Activated CD4-positive, alpha-beta T cell treated with anti-CD3 and anti-CD28 coated beads, Interleukin-2, amount 10 ng/mL, durations not matched to agents 7 days and 5 days (primary cell): ENCODE measurements at places on chromosomes 11 and 22.

GRCh38 chr11:116986521-116987105 lies 111.6 kb downstream of the SIK3 start:
- peak; percentile 40 for DNase-seq

- DNase-seq, result no peak
Measured at GRCh38 chr11:14625586-14626205, 17.9 kb upstream of the PDE3B start.

- no peak for DNase-seq
Measured at GRCh38 chr22:17267661-17268330, 48.6 kb upstream of the ADA2 start.

- no peak for DNase-seq
Measured at GRCh38 chr11:120020981-120021380, 116.9 kb downstream of the TRIM29 start.

DNA sequence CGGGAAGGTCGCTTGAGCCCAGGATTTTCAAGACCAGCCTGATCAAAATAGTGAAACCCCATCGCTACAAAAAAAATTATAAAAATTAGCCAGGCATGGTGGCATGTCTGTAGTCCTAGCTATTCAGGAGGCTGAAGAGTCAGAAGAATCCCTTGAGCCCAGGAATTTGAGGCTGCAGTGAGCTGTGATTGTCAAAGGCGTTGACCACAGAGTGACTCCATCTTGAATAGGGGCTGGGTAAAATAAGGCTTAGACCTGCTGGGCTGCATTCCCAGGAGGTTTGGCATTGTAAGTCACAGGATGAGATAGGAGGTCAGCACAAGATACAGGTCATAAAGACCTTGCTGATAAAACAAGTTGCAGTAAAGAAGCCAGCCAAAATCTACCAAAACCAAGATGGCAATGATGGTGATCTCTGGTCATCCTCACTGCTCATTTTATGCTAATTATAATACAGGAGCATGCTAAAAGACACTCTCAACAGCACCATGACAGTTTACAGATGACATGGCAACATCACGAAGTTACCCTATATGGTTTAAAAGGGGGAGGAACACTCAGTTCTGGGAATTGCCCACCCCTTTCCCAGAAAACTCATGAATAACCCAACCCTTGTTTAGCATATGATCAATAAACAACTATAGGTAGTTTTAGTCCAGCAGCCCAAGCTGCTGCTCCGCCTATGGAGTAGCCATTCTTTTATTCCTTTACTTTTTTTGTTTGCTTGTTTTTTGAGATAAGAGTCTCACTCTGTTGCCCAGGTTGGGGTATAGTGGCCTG lies 2.8 kb upstream of the RDX start:
- DNase-seq, result no peak

- no peak for DNase-seq
Measured at GRCh38 chr11:109048098-109048497, 373.9 kb upstream of the C11orf87 start.

GRCh38 chr11:21059879-21060278 lies 390.5 kb downstream of the NELL1 start:
- no peak for DNase-seq

DNA sequence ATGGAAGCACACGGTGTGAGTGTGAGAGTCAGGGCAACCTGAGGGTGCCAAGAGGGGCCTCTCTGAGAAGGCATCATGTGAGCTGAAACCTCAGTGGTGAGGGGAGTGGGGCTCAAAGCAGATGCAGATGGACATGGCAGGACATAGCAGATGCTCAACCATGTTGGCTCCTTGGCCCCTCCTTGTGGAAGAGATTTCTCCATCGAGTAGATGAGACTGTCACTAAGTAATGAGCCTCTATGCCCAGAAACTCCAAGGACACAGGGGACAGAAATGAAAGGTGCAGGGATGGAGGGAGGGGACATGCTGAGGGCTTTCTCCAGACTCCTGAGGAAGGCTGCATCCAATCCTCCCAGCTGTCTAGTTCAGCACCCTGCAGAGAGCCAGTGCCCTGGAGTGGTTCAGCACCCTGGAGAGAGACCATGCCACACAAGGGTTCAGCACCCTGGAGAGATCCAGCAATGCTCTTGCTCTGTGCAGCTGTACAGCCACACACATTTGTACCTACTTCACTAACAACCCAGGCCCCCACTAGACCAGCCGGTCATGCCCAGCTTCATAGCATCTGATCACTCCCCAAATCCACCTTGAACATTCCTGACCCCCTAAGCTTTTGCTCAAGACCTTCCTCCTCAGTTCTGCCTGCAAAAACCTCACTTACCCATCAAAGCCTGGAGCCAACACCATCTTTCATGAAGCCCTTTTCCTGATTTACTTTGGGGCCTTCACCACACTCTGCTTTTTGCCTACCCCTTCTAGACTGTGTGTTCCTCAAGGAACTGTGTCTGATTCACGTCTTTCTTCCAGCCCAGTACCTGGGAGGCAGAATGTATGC lies 252.0 kb downstream of the CTTN start:
- peak; percentile 61 for DNase-seq

GRCh38 chr22:32680895-32681294 lies 120.6 kb upstream of the TIMP3 start:
- no peak for DNase-seq

GRCh38 chr11:18056561-18057181 lies 10.6 kb upstream of the TPH1 start:
- DNase-seq, result no peak

DNA sequence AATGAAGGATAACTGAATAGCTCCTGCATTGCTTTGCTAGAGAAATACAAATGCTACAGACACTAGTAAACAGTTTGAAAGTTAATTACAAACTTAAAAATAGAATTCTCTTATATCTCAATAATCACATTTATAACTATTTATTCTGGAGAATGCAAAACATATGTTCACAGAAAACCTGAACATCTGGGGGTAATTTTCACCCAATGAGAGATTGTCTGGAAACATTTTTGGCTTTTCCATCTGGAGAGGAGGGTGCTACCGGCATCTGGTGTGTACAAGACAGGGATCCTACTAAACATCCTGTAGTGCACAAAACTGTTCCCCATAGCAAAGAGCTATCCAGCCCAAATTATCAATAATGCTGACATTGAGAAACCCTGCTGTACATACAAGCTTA lies 378.4 kb upstream of the CHORDC1 start:
- DNase-seq, result no peak

- DNase-seq, result no peak
Measured at GRCh38 chr11:131470216-131470925, 100.0 kb downstream of the NTM start.

DNA sequence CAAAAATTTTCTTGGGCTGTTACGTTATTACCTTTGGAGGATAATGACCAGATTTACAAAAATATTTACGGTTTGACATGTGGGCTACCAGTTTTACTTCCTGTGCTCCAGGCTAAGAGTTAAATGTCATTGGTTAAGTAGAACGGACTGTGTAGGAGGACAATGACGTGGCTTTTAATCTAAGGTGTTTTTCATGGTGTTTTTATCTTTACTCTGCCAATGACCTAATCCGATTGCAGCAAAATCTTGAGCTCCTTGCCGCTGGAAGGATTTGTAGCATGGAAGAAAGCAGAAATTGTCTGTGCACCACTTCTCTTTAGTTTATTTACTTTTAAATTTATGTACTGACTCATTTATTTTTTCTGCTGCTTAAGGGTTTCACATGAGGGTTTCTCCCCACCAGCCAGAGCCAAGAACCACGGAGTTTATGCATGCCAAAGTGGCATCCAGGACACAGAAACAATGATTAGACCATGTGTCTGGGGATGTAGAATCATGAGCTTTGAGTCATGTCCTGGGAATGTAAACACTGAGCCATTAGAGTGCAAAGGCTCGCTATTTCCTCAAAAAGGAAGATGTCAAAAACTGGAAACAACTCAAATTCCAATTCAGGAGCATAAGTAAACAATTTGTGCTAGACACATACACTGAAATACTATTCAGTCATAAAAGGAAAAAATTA lies 1.9 kb upstream of the CARD16 start:
- no peak for DNase-seq

DNA sequence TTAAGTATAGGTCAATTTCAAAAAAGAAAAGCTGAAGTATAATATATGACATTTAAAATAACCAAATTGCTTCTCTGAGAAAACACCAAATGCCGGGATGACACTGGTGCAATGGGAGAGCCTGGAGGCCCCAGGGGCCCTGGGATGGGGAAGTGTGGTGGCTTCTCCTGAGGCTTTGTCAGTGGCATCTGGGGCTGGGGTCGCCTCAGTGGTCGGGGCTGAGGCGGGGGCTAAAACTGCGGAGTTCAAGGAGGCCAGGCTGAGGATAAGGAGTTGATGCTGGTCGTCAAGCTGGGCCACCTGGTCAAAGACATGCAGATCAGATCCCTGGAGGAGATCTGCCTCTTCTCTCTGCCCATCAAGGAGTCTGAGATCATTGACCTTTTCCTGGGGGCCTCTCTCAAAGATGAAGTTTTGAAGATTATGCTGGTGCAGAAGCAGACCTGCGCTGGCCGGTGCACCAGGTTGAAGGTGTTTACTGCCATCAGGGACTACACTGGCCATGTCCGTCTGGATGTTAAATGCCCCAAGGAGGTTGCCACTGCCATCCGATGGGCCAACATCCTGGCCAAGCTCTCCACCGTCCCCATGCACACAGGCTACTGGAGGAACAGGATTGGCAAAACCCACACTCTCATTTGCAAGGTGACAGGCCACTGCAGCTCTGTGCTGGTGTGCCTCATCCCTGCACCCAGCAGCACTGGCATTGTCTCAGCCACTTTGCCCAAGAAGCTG lies 660.1 kb upstream of the CCDC179 start:
- no peak for DNase-seq

DNA sequence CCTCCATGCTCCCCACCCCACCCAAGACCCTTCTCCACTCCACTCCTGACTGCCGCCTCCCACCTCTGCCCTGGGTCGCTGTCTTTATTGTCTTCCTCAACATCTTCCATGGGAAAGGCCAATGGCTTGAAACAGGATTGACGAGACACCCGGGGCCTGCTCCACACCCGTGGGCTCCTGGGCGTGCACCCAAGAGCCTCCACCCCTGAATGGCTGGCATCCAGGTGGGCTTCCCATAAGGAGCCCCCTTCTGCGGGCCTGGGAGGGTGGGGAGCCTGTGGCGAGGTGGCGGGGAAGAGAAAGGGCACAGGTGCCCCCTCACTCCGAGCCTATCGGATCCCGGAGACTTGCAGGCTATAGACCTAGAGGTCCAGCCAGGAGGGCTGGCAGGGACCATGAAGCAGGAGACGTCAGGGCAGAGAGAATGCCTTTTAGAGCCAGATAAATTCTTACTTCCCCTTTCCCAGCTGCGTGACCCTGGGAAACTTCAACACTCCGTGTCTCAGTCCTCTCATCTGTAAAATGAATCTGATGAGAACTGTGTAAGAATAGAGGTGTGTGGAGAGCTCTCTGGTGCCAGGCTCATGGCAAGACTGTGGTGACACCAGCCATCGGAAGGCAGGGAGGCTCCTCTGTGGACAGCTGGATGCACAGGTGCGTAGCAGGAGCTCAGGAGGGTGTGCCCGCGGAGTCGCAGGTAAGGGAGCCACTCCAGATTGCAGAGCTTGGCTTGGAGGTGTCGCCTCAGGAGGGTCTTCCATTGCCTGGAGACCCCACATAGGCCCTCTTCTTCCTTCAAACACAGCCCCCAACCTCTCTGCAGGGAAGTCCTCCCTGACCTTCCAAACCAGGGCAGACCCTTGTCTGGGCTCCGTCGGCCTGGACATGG lies 53.9 kb downstream of the SMIM38 start:
- DNase-seq, result no peak

- no peak for DNase-seq
Measured at GRCh38 chr22:39917776-39918495, 17.1 kb downstream of the GRAP2 start.

GRCh38 chr11:86918496-86918895 lies 36.7 kb downstream of the FZD4 start:
- no peak for DNase-seq

DNA sequence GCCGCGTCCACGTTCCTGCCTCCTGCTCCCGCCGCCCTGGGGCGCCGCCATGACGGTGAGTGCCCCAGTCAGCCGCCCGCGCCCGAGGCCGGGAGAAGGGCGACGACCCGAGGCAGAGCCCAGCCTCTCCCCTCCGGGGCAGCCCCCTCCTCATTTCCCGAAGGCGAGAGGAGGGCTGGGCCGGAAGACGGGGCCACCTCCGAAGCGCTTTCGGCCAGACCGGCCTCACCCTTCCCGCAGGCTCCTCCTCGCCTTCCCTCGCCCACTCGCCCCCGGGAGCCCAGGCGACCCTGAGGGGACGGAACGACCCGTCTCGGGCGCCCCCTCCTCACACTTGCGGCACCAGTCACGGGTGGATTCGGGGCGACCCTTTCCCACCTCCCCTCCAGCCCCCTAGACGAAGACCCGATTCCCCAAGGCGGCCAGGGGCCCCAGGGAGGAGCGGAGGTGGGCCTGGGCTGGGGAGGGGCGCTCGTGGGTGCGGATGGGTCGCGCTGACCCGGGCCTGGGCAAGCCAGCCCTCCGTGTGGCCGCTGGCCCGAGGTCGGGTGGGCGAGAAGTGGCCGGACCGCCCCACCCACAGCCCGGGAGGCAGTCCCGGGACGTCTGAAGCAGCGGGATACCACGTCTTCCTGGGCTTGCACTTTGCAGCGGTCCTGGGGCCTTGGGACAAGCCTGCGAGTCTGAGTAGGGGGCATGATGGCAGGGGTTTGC lies 49.7 kb downstream of the TRIOBP start:
- DNase-seq, result no peak

DNA sequence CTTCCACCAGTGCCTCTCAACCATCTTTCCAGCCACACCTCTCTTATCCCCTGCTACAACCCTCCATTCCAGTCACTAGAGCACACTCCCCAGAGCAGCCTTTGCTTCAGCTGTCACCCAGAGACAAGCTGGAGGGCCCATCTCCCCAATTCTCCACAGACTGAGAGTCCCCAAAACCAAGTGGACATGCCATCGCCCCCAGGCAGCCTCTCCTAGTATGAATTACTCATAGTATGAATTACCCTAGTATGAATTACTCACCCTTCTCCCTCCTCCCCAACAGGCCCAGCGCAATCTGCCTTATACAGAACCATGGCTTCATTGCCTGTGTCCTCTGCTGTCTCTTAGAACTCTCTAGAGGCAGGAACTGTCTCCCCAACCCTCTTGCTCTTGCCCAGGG lies 24.8 kb downstream of the MYH9 start:
- DNase-seq, result no peak

- peak; percentile 14 for DNase-seq
Measured at GRCh38 chr11:18540207-18541009, 13.7 kb upstream of the TSG101 start.

- DNase-seq, result no peak
Measured at GRCh38 chr11:66766681-66767080, 37.7 kb upstream of the SPTBN2 start.

- no peak for DNase-seq
Measured at GRCh38 chr11:47514825-47515647, 37.9 kb downstream of the CELF1 start.

- DNase-seq, result no peak
Measured at GRCh38 chr11:86594746-86595145, 77.7 kb downstream of the ME3 start.

- no peak for DNase-seq
Measured at GRCh38 chr11:15638386-15638787, 523.7 kb downstream of the INSC start.

DNA sequence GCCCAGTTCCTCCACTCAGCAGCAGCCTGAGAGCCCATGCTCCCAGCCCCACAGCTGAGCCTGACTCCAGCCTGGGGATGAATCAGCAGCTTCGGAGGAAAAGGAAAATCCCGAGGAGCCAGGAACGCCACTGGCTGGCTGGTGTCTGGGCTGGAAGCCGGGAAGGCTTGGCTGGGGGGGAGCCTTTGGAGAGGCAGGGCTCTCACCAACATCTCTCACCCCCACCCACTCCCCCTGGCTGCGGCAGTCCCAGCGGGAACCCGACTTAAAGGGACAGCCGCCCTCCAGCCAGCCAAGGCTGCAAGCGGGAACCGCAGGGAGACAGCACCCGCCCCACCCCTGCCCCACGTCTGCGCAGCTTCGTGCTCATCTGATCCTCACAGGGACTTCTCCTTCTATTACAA lies 28.4 kb downstream of the KIAA0930 start:
- no peak for DNase-seq
